ENCODE measurements at places on chromosomes 12 and 14.
A peak's percentile ranks its signal among the peaks of the same experiment; 100 is the strongest.

DNA sequence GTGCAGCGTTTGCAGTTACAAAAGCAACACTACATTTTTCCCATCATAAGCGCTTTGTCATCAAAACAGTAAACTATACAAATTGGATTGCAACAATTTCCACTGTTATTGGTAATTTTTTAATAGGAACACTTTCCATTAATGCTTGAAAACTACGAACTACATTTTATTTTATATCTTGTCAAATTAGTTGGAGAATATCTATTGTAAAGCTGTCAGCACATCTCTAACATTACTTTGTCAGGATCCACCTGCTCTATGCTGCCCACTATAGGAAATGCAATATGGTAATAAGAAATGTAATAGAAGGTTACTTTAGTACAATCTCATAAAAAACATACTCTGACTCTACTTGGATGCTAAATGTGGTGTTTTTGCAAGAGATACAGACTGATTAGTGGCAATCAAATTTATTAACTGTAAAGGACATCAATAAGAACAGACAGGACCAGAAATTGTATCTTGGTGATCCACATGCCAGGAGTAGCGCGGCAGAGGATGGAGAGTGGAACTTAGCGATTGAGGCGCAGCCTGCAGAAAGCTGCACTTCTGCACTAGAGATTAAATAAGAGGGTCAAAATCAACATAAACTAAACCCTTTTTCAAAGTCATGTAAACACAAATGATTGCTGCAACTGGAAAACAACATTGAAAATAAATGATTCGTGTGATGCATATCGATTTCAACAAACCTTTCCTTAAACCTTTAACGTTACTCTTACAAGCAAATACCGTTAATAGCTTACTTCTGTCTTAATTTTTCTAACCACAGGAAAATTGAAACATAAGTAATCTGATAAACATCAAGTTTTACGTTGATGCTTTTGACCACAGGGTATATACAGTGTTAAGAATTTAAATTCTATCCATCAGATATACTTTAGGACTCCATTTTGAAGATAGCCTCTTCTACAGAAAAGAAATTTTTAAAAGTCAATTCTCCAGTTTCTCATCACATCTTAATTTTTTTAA is 3.6 kb upstream of the ARID2 start:
- DNase-seq, result peak; percentile 52

DNA sequence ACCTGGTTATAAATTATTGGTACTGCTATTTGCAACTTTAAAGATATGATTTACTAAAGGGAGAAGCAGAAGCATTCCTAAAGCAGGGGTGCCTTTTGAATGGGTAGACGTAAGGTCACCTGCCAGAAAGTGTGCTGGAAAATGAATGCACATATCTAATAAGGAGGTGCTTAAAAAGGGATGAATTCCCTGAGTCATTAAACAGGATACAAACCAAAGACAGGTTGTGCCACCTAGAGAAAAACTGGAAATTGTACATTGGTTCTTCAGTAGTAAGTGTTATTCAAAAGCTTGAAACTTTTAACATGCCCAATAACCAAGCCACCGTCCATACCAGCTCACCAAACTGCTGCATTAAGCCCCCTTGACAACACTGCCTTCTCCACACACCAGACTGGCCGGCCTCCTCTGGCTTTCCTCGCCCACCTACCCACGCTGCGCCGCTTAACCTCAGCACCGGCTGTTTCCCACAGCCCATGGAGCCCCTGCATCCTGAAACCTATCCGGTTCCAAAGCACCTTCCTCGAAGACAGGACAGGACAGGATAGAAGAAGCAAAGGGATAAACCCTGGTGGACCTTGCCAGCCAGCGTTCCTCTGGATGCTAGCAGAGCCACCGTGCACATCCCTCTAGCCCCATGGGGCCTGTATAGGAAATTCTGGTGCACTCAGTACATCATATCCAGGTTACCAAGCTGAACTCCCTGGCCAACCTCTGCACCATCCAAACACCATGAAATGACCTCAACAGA is 201.5 kb upstream of the CAND1 start:
- no peak for DNase-seq

GRCh38 chr14:53391156-53391555 is 238.0 kb upstream of the DDHD1 start:
- DNase-seq, result no peak

DNA sequence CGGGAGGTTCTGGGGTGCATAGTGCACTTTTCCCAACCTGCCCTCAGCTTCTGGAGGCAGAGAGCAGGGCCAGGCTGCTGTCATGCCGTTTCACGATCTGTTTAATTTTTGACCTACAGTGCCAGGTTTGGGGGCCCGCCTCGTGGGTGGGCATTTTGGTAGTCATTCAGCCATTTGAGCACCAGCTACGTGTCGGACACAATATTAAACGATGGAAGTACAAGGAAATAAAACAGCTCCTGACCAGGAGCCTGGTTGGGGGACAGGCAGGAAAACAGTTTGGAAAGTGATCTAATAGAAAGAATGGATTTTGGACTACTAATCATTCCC is 708 bp downstream of the FNTB start:
- DNase-seq, result no peak

DNA sequence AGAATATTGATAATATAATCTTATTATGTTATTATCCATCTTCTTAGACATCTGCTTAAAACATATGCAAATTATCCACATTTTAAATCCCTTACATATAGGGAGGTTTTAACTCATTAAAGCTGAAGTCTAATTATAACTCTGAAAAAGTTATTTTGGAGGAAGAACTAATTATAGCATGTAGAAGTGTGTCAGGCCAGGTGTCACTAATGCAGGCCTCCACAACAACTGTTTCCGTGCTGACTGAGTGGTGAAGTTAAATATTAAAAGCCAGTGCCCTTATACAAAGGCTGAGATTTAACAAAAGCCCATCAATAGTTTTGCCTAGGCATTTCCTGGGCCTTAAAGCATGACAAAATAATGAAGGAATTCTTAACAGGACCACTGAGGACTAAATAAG is 157.4 kb downstream of the LRRK2 start:
- DNase-seq, result no peak

DNA sequence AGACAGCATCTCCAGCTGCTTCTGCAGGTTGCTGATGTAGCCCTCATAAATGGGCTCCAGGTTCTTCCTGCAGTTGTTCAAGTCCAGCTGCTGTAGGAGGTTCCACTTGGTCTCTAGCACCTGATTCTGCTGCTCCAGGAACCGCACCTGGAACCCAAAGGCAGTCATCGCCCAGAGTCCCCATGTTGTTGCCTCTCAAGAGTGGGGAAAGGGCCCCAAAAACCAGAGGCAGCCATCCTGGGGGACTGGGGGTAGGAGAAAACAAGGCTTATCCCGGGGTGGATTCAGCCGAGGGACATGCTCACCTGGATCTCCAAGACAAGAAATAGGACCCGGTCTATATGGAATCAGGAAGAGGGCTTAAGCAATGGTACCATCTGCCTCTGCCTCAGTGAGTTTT is 2.3 kb downstream of the KRT72 start:
- no peak for DNase-seq

DNA sequence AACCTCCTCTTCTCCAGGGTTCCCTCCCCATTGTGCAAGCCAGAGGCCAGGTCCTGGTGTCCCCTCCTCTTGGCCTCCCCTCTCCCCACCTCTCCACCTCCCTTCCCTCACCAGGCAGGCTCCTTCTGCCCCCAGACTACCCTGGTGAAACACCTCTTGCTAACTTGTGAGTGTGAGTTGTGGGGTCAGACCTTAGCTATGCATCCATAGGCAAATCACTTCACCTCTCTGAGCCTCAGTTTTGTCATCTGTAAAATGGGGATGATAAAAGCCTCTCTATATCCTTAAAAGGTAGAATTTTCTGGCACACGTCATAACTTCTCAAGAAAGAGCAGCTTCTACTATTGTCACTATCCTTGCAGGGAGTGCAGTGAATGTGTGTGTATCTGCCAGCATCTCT is 7.9 kb upstream of the DIO3 start:
- no peak for DNase-seq

GRCh38 chr12:46839964-46840363 is 14.2 kb upstream of the SLC38A4 start:
- DNase-seq, result no peak

GRCh38 chr12:49644620-49644994 is 21.2 kb downstream of the PRPF40B start:
- peak; percentile 83 for DNase-seq

- no peak for DNase-seq
Observed at GRCh38 chr12:88417531-88417930, 162.7 kb downstream of the KITLG start.

DNA sequence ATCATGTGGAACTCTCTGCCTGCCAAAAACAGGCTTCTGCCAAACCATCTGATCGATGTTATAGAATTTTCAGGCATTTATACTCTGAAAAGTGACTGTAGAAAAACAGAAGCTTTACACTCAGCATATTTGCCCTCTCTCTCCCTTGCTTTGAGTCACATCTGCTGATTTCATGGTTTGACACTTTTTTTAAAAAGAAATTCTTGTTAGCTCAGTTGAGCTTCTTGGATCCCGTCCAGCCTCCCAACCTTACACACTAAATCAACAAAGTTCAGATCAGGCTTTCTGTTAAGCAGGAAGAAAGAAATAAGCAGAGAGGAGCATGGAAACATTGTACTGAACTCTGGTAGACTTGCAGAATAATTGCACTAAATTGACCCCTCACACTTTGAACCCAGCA is 193.6 kb upstream of the SEL1L start:
- no peak for DNase-seq

DNA sequence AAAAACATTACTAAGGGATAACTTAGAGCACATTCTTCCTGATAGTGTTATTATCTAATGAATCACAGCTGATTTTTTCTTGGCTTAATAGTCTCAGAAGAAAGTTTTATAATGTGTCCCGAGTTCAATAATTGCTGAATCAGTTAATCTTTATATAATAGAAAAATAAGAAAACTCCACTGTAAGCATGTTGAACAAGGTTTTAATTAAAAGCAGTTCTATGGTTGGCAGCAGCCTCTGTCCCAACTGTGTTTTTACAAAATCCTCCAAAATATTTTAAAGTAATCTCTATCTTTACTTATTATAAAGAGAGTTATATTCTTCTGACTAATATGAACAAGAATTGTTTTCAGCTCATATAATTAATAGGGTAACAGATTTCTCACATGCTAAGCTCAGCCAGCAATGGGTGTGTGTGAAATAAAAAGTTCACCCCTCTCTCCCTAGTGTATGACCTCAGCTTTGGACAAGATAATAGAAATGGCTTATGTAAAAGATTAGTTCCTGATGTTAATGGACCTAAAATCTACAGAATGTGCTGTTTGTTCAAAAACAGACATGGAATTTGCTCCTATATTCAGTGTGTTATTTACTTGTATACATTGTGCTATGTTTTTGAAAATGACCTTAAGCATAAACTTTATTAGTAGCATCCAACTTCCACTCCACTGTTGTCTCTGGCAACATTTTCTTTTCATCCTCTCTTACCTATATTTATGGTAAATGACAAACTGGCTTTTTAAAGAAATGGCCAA is 67.1 kb upstream of the DCN start:
- DNase-seq, result no peak

DNA sequence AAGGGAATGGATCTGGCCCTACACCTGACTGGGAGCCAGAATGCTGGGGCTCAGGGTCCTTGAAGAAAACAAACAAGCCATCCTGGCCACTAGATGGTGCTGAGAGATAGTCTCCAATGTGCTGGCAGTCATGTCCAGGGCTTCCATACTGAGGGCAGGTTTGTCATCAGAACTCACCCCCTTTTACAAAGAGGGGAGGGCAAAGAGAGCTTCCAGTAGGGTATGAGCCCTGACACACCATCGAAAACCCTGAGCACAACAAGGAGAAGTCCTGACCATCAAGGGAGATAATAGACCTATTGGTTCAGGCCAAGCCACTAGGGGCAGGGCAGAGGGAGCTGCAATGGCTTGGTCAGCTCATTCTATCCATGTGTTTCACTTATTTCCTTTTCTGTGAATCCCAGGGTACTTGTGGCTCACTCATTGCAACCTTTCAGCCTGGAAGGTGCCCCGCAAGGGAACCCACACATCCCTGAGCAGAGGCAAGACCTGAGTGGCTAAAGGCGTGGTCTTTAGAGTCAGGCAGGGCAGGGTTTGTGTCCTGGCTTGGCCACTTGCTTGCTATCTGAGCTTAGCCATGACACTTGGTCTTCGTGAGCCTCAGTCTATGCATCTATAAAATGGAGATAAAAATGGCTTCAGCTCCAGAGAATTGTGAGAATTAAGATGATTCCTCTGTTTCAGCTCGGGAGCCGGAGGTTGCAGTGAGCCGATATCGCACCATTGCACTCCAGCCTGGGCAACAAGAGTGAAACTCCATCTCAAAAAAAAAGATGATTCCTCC is 6.2 kb upstream of the PLEKHH1 start:
- peak; percentile 41 for DNase-seq

- DNase-seq, result peak; percentile 19
Observed at GRCh38 chr12:116060764-116061163, 216.7 kb downstream of the MED13L start.

GRCh38 chr12:21849878-21850277 is 75.4 kb upstream of the KCNJ8 start:
- no peak for DNase-seq

GRCh38 chr12:100733817-100734593 is 60.6 kb upstream of the ANO4 start:
- no peak for DNase-seq

DNA sequence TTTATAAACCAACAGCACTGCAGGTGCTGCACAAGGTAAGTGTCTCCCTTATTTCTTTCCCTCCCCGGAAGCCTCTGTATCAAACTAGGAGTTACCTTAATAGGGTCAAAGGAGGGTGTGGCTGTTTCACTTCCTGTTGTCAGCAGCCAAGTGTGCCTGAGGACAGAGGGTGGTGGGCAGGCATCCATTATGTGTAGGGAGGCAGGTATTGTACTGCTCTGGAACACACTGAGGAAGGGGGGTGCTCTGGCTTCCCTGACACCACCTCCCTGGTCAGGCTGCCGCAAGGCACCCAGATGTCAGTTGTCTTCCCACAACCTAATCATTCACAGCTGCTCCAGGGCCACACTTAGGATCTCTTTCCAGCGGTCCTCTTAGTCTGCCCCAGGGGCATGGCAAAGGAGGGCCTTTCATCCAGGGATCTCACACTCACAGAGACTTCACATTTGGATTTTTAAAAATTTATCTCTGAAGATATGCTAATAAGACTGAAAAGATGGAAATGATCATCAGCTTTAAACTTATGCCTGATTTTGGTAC is 132.0 kb upstream of the ARHGAP5 start:
- DNase-seq, result peak; percentile 61

All from CD4-positive, alpha-beta T cell treated with Interleukin-6 at 100 ng/mL for 8 hours (primary cell).